ENCODE measurements at places on chromosomes 5 and 9.

GRCh38 chr5:92552206-92553160 lies 1028.5 kb downstream of the NR2F1-AS1 start:
- DNase-seq: no peak

- no peak for DNase-seq
Measured at GRCh38 chr9:33263131-33264002, 1.1 kb downstream of the BAG1 start.

DNA sequence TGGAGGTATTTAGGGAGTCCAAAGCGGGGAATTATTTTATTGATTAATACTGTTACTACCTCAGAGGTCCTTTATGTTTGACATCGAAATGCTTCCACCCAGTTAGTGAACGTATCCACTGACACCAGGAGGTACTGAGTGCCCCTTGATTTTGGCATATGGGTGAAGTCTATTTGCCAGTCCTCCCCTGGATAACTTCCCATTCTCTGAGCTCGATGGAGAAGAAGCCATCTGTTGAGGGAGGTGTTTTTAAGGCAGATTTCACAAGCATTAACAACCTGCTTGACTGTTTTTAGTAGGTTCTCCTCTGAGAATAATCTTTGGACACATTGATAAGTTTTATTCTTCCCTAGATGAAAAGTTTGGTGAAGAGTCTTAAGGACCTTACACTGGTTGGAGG lies 165.3 kb upstream of the NREP start:
- no peak for DNase-seq

GRCh38 chr5:116242343-116242742 lies 157.5 kb downstream of the COMMD10 start:
- no peak for DNase-seq

DNA sequence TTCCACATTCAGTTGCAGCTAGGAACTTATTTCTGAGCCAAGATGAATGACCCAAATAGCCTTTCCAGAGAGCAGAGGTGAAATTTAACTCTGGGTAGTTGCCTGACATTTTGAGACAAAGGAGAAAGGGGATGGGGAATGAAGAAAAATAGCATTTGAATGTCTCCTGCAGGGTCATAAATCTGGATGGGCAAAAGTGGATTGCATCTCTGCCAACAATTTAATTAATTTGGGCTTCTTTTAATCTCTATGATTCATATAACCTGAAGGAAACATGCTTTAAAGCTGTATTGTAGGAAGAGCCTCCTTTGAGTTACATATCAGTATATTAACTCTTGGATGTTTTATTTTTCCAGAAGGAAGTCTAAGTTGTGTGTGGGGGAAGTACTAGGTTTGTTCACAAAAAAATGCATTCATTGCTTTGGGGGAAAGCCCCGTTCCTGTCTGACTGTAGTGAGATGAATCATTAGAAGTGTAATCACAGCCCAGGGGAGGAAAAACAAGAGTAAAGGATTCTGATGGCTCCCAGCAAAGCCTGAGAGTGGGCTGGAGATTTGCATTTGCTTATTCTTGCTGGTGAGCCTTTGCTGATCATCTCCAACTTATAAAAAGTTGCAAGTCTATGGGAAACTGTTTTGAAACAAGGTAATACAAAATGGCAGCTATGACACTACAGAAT lies 133.0 kb upstream of the IQGAP2 start:
- no peak for DNase-seq

DNA sequence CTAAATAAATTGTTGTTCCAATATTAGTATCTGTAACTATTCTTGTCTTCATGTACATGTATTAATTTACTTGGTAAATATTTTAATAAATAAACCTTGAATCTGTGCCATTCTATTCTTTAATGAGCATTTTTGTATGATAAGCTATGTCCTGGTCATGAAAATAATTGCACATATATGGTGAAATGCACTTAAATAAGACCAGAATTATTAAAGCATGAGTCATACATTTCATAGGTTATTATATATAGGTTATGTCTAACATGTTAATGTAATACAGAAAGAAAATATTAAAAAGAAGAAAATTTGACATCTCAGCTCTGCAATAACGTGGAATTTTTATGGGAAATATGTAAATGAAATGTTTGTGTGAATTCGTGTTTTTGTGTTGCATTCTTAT lies 1168.1 kb downstream of the TAF11L14 start:
- DNase-seq: no peak

- DNase-seq: no peak
Measured at GRCh38 chr5:139639619-139640380, 8.3 kb upstream of the CXXC5 start.

- DNase-seq: no peak
Measured at GRCh38 chr5:32654427-32654826, 56.7 kb upstream of the NPR3 start.

DNA sequence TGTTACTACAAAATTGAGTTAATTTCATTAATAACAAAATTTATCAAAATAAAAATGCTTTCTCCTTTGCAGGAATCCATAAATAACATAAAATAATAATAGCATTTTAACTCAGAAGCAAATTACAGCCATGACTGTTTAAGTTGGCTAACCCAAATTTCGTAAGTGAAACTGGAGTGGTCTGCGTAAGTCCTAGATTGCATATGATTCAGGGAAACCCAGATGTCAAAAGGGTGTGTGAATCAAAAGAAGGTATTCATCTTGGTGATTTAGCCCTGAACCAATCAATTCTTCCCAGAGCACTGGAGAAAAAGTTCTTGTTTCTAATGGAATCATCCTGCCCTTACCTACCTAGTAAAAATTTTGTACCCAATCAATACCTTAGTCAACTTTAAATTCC lies 547.6 kb downstream of the RAB3C start:
- DNase-seq: no peak

DNA sequence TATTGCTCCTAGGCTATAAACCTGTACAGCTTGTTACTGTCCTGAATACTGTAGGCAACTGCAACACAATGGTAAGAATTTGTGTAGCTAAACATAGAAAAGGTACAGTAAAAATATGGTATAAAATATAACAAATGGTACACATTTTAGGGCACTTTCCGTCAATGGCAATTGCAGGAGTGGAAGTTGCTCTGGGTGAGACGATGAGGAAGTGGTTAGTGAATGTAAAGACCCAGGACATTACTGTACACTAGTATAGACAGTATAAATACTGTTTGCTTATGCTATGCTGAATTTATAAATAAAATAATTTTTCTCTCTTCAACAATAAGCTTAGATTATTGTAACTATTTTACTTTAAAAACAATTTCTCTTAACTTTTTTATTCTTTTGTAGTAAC lies 15.6 kb upstream of the ADRB2 start:
- DNase-seq: no peak

GRCh38 chr5:19001054-19001453 lies 986.9 kb downstream of the CDH18 start:
- DNase-seq: no peak

DNA sequence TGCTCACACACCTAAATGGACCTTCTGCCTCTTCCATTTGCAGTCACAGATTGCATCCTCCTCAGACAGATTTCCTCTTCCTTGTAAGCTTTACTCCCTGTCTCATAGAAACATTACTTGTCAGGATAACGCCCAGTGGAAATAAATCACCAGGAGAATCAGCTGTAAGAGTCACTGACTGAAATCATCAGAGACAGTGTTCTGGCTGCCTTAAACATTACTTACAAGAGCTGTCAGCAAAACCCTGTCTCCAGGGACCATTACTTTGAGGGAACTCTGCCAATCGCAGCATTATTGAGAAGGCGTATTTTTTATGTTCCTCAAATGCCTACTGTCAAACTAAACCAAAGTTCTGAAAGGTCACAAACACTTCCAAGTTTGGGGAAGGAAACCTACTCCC lies 5.9 kb downstream of the DPYSL3 start:
- no peak for DNase-seq

DNA sequence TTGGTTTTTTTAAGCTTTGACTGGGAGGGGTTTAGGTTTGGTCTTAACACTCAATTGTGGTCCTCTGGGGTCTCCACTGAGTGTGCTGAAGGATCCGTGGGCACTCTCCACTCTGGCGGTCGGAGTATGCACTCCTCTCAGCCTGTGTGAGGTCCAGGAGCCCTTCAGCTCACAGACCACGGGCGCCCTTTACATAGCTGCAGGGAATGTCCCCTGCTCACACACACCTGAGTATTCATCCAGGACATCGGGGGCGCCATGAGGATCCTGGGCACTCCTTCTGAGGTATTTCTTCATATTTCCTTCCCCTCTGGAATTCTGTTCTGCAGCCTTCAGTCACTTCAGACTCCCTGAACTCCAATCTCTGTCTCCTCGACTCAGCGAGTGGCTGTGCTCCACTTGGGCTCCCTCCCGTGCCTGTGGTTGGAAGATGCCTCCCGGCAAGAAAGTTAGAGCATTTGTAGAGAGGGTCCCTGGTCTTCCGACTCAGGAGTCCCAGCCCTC lies 12.5 kb downstream of the TRIP13 start:
- DNase-seq: no peak

GRCh38 chr9:14451949-14452348 lies 138.0 kb upstream of the NFIB start:
- no peak for DNase-seq

DNA sequence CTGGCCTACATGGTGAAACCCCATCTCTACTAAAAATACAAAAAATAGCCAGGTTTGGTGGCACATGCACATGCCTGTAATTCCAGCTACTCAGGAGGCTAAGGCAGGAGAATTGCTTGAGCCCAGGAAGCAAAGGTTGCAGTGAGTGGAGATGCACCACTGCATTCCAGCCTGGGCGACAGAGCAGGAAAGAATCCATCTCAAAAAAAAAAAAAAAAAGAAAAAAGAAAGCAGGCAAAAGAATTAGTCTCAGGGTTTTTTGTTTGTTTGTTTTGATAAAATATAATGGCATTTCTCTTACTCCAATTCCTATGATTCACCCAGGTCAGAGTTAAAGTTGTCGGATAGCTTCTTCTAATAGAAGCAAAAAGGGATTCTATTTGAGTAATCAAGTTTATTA lies 67.0 kb upstream of the ATG10 start:
- DNase-seq: no peak

GRCh38 chr9:78930281-78930680 lies 633.4 kb downstream of the PSAT1 start:
- no peak for DNase-seq

Measured in NCI-H774 (cell line).